Type B pancreatic cell (in vitro differentiated cells): ENCODE measurements at places on chromosomes 5 and 9.

- DNase-seq: no peak
Observed at GRCh38 chr5:27701931-27702903, 663.8 kb upstream of the CDH9 start.

DNA sequence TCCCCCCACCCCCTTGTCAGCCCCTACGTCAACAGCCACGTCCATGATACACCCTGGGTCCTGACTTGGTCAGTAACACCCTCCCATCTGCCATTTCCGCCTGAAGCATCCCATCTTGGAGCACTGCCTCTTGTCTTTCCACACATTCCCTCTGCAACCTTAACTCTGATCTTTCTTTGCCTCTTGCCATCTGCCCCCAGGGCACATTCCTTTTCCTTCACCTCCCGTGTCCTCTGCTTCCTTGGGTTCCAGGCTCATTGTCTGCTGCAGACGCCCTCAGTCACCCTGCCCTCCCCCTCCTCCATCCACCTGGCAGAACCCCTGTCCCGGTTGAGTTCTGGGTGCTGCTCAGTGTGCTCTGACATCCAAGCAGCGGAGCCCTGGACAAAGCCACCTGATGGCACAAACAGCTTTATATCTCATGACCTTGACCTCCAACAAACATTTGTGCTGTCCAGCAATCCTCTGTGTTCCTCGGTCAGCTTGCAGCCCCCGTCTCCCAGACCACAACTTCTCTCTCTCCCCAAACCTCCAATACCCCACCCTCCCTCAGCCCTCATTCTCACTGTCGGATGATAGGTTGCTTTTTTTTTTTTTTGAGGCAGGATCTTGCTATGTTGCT lies 97.7 kb upstream of the IER5L start:
- DNase-seq: no peak

GRCh38 chr5:134151723-134152122 lies 25.0 kb downstream of the SKP1 start:
- no peak for DNase-seq

DNA sequence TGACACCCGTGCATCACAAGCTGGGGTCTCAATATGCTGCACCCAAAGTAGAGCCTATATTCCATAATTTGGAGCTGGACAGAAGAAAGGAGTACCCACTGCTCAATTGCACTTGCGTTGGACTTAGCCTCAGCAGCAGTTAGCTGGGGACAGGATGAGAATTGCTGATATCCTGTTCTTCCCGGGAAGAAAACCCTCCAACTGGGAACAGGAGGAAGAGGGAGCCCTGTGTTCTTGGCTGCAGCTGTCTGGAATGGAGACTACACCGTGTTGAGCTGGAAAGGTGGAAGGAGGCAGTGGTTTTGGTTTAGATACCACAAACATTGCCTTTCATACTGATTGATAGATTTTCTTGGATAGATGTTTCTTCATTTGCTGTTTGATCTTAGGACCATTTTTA lies 24.6 kb downstream of the CNTLN start:
- no peak for DNase-seq

GRCh38 chr5:168961681-168962080 lies 339.3 kb downstream of the SLIT3 start:
- no peak for DNase-seq

- DNase-seq: no peak
Observed at GRCh38 chr9:93829271-93830011, 125.7 kb downstream of the BARX1 start.

DNA sequence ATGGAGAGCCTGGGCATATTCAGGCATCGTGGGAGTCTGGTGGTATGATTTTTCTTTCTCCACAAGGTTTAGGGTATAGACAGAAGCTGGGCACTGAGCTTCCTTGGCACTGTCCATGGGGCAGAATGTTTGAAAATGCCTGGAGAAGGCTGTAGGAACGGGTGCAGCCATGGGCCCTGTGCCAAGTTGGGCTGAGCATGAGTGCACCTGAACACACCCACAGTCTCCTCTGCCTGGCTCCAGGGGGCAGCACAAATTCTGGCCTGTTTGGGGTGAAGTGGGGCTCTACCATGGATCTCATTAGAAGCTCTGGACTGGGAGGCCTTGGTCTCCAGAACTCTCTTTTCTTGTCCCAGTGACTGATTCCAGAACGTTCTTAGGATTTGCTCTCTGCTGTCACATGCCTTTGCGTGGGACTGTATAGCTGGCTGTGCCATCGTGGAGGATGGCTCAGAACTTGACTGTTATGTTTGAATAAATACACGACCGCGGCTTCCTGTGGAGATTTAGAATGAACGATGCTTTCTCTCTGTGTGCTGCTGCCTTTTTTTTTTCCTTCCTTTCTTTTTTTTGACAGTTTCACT lies 229.8 kb downstream of the FANCC start:
- DNase-seq: no peak

GRCh38 chr9:105507096-105507790 lies 50.7 kb upstream of the FKTN start:
- no peak for DNase-seq

DNA sequence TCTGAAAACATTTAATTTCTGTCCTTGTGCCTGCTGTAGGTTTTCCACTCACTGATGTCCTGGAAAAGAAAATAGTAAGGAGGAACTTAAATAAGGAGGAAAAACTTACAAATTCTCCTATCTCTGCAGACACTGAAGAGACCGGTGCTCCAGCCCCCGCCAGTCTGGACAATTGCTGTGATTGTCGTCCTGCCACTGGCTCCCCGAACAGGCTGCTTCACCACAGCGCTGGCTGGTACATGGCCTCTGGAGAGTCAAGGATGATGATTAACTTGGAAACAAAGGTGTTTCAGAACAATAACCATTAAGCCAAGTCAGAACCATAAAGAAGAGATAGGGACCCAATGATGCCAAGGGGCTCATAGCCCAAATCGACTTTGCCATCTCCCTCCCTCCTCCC lies 7.3 kb downstream of the PLAC8L1 start:
- no peak for DNase-seq

- no peak for DNase-seq
Observed at GRCh38 chr5:94031631-94032030, 290.2 kb upstream of the POU5F2 start.

DNA sequence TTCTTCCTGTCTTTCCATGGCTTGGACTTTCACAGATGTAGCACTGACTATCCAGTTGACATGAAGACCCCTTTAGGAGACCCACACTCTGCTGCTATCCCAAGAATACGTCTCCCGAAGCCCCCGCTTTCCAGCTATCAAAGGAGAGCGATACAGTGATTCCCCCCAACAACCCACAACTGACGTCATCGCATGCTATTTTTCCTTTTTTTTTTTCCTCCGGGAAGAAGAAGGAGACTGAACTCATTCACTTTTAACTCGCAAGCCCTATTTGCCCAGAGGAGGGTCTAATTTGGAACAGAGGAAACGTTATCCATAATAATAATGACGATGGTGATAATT lies 2.1 kb downstream of the PAPPA start:
- DNase-seq: no peak

- DNase-seq: no peak
Observed at GRCh38 chr5:4862500-4862899, 277.6 kb upstream of the ADAMTS16 start.

- DNase-seq: no peak
Observed at GRCh38 chr5:95773335-95774059, 42.4 kb downstream of the RHOBTB3 start.

GRCh38 chr5:124557761-124558160 lies 188.7 kb downstream of the ZNF608 start:
- no peak for DNase-seq

- no peak for DNase-seq
Observed at GRCh38 chr9:115882911-115883310, 270.7 kb upstream of the PAPPA start.

DNA sequence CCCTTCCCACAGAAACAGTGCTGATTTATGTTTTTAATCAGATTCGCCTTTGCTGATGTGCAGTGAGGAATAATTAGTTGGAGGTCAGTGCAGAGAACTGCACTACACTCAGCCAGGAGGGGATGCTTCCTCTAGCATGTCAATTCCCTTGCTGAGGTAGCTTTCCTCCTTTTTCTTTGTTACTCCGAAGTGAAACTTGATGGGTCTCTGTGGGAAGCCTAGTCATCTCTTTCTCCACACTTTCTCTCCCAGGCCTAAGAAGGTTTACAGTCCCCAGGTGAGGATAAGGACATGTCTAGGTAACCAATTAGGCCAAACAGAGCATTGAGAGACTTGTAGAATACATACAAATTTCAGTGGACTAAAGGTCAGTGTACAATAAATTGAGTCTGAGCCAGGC lies 461.8 kb downstream of the KIF4B start:
- DNase-seq: no peak

DNA sequence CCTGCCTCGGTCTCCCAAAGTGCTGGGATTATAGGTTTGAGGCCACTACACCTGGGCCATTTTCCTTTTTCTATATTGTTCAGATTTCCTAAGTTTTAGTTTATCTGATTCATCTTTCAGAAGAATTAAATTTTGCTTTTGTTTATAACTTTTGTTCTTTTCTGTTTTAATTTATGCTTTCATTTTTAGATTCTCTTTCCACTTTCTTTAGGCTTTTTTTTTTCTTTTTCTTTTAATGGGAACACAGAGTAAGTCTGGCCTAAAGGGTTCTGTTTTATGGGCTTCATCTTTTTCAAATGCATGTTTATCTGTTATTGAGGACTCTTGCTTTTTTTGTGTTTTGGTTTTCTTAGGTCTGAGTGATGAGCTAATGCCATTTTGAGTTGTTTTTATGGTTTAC lies 42.1 kb downstream of the SNX30 start:
- no peak for DNase-seq

- no peak for DNase-seq
Observed at GRCh38 chr5:3321119-3321760, 274.4 kb upstream of the IRX1 start.

DNA sequence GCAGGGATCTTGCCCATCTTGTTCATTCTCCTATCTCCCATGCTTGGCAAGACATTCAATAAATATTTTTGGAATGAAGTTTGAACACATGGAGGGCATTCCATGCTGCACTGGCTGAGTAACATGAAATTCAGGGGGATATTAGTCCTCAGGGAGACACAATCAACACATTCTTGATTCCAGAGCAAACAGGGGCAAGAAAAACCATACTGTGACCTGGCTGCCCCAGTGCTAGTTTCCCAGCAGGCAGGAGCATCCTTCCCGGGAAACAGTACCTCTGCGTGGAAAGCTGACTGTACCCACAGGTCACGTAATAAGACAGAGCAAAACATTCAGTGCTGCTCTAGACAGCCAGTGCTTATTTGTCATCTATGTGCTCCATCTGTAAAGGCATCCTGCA lies 66.3 kb upstream of the SPOCK1 start:
- no peak for DNase-seq

DNA sequence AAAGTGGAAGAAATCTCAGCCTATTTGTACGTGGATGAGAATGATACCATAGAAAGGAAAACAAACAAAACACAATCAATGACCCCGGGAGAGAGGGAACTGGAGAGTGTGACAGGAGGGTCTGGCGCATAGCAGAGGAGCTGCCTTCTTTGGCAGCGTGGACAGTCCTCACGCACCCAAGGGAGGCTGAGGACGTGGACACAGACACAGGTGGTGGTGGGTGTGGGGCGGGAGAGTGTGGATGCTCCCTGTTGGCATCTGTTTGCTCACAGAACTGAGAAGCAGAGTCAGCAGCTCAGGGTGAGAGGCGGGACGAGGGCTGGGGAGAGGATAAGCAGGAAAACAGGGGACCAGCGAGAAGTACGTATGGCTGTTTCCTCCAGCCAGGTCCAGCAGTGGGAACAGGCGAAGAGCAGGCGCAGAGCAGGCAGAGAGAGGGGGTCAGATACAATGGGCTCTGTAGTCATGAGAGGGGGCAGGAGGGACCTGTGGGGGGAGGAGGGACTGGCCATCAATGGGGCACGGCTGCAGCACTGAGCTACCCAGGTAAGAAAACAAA lies 10.0 kb downstream of the CMBL start:
- DNase-seq: no peak

GRCh38 chr9:122226142-122226757 lies 2.5 kb downstream of the LHX6 start:
- DNase-seq: no peak

DNA sequence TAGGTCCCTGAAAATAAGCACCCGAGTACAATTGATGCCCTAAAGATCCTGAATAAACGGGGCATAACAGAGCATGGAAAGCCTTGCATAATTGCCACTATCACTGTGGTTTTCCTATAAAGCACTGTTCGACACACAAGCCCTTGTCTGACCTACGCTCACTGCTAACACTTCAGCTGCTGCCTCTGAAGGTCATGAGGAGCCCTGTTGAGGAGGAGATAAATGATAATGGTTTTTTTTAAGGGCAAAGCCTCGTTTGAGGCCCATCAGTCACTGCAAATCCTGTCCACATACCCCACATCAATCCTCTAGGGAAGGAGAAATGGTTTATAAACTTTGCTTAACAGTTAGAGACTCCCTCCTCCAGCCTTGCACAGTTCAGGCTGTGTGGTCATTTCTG lies 35.1 kb downstream of the GABBR2 start:
- no peak for DNase-seq

GRCh38 chr9:18490641-18491370 lies 16.9 kb downstream of the ADAMTSL1 start:
- DNase-seq: no peak

GRCh38 chr5:91219803-91220371 lies 163.2 kb downstream of the ARRDC3 start:
- DNase-seq: no peak

GRCh38 chr9:6576987-6577386 lies 68.5 kb downstream of the GLDC start:
- no peak for DNase-seq

- no peak for DNase-seq
Observed at GRCh38 chr9:77221431-77221830, 44.1 kb downstream of the VPS13A start.

DNA sequence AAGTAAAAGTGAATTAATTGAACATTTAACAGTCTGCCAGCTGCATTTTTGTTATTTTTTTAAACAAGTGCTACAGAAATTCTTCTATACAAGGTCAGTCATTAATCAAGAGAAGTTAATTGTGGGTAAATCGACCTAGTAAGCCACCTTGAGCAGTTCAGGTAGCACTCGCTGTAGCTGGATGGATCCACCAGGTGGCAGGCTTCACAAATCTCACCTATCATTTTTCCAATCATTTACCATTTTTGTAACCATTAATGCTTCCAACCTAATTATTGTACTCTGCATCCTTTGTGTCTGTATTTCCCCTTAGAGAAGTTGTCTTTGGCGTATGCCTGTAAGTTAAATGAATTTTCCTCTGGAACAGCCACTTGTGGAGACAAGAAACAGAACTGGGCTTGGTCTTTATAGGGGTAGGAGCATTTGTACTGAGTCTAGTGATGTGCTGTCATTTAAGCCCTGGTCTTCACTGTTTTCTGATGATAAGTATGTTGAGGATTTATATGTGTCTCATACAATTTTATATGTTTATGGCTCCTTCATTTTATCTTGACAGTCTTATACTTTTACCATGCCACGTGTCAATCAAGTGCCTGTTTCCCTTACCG lies 39.5 kb downstream of the CD180 start:
- DNase-seq: no peak

GRCh38 chr5:38362713-38363112 lies 104.4 kb downstream of the EGFLAM start:
- DNase-seq: no peak

GRCh38 chr5:1105350-1106265 lies 6.3 kb downstream of the SLC12A7 start:
- DNase-seq: no peak

GRCh38 chr5:33806738-33807442 lies 84.9 kb downstream of the ADAMTS12 start:
- DNase-seq: no peak
